H54 (cell line): ENCODE measurements at places on chromosomes 1 and 21.

DNA sequence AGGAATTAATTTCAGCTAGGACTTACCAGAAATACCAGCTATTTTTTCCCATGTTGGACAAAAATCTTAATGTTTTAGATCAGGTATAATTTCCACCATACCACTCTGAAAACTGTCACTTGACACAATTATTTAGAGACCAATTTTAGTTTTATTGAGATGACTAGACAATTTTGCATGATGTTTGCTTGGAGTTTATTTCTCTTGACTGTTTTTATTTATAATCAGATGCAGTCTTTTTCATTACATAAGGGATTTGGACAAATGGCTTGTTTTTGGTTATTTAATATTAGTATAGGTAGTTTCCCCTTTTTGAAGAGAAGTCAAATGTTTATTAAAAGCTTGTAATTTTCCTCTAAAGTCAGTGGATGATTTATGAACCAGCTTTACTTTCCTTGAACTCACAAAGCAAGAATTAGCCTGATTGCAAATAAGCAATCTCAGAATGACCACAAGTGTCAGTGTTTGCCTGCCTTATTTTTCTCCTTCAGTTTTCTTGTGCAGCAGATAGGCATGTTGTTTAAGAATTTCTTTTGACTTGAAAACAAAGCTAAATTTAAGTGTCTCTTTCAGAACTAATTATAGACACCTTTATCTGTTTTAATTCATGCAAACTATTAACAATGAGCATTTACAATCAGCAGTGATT lies 3.8 kb upstream of the B3GALT2 start:
- DNase-seq = no peak

DNA sequence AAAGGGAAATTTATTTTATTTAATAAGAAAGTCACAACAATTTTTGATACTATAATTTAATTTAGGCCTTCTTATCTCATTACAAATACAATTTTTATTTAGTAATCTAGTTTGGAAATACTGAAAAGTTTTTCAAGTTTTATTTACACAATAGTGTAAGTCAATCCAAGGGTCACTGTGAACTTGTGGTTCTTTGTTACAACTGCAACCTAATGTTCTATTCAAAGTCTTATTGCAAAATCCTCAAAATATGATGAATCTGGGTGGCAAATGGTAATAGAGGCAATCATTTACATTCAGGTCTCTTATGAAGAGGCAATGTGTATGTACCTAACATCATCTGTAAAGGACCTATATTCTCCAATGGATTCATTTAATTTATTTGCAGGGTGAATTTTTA lies 421.2 kb downstream of the DPYD start:
- DNase-seq = no peak

- DNase-seq = no peak
Observed at GRCh38 chr1:178371235-178371634, 125.5 kb downstream of the CLEC20A start.

DNA sequence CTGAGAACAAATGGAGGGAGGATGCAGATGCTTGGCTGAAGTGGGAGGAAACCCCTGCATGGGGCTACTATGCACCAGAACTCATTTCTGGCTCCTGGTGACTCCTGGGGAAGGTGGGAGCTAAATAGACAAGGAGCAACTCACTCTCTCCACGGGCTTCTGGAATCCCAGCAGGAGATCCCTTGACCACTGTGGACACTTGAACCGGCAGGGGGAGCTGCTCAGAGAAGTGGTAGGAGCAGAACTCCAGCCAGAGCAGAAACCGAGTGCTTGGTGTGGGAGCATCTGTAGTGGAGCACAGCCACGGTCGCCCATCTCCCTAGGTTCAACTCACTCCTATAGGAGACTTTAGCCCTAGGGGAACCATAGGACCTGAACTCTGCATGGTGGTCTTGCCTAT lies 205.6 kb upstream of the GJB5 start:
- peak; percentile 14 for DNase-seq

DNA sequence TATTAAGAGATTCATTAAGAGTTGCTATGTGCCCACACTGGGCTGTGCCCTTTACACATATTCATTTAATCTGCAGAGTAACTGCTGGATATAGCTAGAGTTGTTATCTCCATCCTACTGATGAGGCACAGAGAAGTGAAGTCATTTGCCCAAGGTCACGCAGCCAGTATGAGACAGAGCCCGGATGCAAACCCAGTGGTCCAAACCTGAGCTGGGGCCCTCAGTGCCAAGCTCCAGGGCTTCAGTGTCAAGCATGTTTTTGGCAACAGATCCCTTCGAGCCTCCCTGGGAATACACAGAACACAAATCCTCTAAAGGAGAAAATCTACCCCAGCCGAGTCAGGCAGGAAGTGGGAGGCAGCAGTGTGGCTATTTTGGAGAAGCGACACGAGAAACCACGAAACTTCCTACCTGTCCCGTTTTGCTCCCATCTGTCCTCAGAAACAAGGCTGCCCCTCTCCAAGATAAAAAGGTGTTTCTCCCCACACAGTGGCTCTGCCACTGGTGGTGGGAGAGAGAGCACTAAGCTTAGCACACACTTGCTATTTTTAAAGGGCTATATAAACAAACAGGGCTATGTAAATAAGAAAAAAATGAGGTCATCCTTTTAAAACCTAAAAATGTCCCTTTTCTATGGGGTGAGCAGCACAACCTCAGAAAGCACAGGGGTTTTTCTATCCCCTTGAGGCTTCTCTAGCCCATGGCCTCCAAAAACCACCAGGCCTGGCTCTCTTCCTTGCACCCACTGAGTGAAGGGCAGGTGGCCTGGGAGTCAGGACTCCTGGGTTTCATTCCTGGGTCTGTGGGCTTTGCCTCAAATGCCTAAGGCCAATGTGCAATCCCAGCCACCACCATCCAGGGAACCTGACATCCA lies 138.6 kb upstream of the EDN2 start:
- DNase-seq = no peak

GRCh38 chr1:159755451-159756007 lies 25.2 kb upstream of the DUSP23 start:
- no peak for DNase-seq

DNA sequence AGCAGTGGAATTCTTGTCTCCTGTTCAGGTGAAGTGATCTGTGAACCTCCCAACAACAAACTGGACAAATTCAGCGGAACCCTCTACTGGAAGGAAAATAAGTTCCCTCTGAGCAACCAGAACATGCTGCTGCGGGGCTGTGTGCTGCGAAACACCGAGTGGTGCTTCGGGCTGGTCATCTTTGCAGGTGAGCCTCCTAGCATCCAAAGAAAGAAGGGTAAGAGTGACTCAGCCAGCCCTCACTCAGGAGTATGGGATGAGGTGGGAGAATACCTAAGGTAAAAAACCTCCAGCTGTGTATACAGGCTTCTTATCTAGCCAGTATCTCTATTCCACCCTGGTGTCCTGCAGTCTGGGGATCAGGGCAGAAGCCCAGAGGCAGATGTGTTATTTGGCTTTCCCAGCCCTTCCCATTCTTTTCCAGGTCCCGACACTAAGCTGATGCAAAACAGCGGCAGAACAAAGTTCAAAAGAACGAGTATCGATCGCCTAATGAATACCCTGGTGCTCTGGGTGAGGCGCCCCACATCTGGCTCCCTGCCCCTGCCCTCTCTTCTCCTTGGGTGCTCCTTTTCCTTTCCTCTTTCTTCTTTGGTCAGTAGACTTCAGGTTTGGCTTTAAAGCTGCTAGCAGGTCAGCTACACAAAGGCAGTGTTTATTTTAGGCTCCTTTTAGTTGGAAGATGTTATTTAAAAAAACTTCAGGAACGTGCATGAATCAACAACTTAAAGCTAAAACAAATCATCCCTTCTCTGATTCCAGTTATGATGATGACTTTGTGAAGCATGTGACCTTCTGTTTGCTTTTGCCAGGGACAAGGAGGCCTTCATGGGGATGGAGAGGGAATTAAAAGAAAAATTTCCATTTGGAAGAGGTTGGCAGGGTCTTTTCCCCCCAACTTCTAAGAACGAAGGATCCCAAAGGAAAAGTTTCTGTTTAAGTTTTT lies 9.0 kb downstream of the ATP8B2 start:
- no peak for DNase-seq

DNA sequence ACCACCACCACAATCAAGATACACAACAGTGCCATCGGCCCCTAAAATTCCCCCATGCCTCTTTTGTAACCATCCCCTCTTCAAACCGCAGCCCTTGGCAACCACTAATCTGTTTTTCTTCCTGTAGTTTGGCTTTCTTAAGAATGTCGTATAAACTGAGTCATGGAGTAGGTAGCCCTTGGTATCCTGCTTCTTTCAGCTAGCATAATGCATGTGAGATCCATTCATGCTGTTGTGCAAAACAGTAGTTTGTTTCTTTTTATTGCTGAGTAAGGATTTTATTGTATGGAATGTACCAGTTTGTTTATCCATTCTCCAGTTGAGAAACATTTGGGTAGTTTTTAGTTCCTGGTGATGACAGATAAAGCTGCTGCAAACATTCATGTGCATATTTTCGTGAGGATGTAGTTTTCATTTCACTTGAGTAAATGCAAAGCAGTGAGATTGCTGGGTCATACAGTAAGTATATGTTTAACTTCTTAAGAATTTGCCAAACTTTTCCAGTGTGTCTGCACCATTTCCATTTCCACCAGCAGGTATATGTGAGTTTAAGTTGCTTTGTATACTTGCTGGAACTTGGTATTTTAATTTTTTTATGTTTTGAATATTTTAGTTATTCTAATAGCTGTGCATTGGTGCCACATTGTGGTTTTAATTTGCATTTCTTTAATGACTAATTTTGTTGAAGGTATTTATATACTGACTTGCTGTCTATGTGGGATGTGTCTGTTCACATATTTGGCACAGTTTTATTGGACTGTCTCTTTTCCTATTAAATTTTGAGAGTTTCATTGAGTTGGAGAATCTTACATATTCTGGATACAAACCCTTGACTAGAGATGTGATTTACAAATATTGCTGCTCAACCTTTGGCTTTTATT lies 148.4 kb upstream of the MAP1LC3C start:
- DNase-seq = no peak

GRCh38 chr1:38121231-38121680 lies 74.7 kb upstream of the POU3F1 start:
- no peak for DNase-seq
